NCI-H2081 treated with DMSO at 0.1 percent for 48 hours (cell line): ENCODE measurements at places on chromosomes 12 and 14.

GRCh38 chr14:104928391-104929133, 3.9 kb downstream of the PLD4 start:
- no peak for DNase-seq

DNA sequence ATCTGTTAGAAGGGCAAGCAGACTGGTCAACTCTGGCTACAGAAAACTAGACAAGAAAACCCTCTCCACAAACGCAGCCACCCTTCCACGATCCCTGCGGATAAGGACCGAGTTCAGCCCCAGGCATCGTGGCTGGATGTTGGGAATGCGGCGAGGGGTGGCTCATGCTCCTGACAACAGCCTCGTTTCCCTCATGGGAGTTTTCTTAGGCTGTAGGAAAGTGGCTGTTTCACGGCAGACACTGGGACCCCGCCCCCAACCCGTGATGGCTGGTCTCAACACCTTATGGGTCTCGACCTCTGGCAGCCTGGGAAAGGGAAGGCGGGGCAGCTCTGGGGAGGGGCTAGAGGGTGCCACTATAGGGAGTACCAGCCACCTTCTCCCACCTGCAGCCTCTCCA, 123.3 kb downstream of the RFLNA start:
- DNase-seq = no peak

- no peak for DNase-seq
Observed at GRCh38 chr12:41514021-41514777, 326.1 kb downstream of the PDZRN4 start.

DNA sequence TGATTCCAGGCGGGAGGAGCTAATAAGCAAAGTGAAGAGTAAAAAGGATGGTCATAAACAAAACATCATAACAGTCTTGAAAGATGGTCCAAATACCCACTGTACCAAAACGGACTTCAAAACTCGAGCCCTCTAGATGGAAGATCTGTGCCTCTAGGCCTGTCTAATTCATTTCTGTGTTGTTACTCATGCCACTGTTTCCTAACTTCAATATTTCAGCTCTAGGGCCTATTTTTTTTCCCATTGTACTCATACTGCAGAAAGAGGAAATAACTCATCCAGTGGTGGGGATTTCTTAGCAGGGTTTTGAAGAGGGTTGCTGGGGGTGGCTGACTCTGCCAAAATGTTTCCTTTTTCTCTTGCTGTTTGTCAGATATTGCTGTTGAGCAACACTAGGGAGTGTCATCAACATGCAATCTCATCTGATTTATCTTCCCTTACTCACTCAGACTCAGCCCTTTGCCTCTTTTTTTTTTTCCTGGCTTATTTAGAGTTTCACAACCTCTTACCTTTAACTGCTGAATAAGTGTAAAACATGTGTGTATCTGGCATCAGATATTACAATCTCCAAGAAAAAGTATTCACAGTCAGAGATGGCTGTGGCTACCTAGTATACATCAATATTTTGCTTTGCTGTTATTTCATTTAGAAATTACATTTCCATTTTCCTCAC, 189.6 kb downstream of the DUSP6 start:
- no peak for DNase-seq

- DNase-seq = no peak
Observed at GRCh38 chr12:29882846-29883245, 99.1 kb upstream of the TMTC1 start.

DNA sequence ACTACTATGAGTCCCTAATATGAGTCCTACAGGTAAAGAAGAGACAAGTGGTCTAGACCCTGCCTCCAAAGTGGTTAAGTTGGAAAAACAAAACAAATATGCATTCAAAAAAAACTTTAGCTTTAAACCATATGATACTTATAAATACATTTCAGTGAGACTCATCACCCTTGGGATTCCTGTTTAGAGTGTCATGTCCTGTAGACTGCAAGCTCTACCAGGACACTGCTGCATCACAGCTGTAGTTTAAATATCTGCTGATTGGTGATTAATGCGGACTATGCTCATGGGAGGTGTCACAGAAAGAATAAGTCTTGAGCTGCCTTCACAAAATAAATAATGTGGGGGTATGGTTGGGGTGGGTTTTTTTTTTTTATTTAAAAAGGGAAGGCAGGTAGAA, 8.8 kb upstream of the LGR5 start:
- DNase-seq = no peak

GRCh38 chr12:124457287-124458219, 109.9 kb downstream of the NCOR2 start:
- no peak for DNase-seq

- no peak for DNase-seq
Observed at GRCh38 chr12:132460571-132460970, 29.4 kb upstream of the FBRSL1 start.

DNA sequence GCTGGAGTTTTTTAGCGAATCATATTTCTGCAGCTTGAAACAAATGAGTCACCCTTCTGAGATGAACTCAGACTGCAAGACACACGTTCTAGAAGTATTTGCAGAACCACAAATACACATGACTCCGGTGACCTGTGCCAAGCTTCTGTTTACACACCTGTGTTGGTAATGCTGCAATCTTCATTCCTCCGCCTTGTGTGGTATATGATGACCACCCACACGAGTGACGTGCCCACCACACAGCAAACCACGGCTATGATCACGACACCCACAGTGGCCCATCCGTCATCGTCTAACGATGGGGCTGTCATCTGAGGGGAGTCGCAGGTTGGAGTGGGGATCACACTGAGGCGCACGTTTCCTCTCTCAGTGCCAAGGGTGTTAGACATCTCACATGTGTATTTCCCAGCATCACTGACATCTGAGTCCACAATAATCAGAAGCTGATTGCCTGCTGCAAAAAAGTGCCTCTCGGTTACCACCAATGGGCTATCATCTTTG, 43.0 kb downstream of the LRIG3 start:
- peak; percentile 51 for DNase-seq

GRCh38 chr14:68451696-68452373, 341.0 kb downstream of the ZFP36L1 start:
- no peak for DNase-seq

- DNase-seq = no peak
Observed at GRCh38 chr14:77599889-77600288, 16.5 kb downstream of the SPTLC2 start.

GRCh38 chr14:87041290-87042020, 951.5 kb downstream of the GALC start:
- DNase-seq = no peak

DNA sequence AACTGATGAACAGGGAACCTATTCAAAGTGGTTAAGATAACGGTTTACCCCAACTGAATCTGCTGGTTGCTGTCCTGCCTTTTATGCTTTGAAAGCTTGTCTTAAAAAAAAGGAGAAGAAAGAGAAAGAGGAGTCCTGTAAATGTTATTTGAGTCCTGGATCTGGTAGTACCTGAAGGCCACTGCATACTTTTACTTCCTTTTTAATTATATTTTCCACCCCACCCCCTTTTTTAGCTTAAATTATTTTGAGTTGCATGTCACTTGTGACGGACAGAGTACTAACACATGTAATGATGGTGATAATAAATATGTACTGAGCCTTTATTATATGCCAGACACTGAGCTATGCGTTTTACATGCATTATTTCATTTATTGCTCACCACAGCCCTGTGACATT, 2.5 kb upstream of the AMIGO2 start:
- no peak for DNase-seq

GRCh38 chr12:125376422-125376821, 311.2 kb downstream of the AACS start:
- DNase-seq = no peak

- no peak for DNase-seq
Observed at GRCh38 chr14:81797315-81797714, 263.7 kb upstream of the SEL1L start.

- DNase-seq = no peak
Observed at GRCh38 chr14:49997991-49998390, 105.1 kb downstream of the ARF6 start.

DNA sequence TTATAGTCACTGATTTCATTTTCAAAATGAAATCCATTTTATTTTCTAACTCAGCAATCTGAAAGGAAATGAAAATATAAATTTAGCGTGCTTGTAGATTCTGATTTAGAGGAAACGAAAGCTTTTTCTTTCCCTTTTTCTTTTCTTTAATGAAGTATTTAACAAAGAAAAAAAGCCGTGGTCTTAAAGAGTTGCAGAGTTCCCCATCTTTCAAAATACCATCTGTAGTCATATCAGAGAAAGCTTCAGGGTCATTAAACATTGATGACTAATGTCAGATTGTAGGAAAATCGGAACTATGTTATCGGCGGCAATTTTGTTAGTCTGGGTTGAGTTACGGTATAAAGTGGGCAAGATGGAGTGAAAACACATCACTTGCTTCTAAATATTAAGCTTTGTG, 32.3 kb downstream of the DRAM1 start:
- DNase-seq = no peak

DNA sequence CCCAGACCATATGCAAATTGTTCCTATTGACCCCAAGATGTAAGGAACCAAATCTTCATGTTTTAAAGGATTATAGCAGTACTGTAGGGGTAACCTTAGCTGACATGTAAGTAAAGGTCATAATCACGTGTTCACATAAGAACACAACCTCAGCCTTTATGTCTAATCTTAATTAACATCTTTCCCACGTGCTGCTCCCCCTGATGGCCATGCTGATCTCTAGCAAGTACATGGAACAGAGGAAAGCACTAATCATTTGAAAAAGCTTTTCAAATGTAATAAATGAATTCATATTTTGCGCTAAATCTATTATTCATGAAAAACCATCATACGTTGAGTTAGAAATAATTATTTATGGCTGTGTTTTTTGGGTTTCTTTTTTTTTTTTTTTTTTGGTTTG, 30.5 kb upstream of the ITPR2 start:
- no peak for DNase-seq

DNA sequence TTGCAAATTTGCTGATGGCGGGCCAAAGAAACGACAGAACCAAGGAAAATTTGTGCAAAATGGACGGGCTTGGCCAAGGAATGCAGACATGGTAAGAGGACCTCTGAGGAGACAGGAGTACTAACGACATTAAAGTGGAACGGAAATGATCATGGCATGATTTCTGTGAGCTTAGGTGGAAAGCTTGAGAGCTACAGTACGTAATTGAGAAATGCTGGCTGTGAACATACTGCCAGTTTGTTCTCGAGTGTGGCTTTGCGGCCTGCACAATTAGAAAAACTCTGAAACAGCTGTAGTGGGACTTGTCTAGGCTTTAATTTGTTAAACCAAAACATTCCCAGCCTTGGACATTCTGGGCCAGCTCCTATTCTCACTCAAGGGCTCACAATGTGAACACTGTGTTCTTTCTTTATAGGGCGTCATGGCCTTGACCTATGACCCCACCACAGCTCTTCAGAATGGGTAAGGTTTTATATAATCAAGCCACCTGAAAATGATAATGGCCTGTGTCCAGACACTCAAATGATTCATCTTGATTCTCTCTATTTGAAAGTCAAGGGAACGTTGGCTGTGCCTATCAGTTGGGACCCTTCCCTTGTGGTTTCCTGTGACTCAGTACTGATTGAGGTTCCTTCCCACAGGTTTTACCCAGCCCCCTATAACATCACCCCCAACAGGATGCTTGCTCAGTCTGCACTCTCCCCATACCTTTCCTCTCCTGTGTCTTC, 48.5 kb downstream of the BAZ2A start:
- no peak for DNase-seq

GRCh38 chr12:9235519-9235918, 27.3 kb upstream of the PZP start:
- DNase-seq = no peak

- DNase-seq = no peak
Observed at GRCh38 chr14:68231898-68232297, 412.3 kb downstream of the RAD51B start.

DNA sequence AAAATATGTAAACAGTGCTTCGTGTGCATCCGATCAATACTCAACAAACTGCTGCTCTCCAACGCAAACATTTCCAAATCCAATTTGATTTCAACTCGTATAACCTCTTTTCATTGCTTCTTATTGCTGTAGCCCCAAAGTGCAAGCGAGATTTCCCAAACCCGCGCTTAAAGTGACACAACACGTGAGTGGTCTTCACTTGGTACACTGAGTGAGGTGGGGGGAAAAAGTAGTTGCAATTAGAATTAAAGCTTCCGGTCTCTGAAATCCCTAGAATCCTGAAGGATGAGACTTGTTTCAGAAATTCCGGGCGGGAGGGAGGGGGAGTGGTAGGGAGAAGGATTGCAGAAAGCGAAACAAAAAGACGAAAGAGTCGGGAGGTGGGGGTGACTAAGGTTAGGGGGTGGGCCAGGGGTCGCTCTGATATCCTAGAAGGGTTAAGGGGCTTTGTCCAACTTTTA, 387.5 kb downstream of the BCAT1 start:
- no peak for DNase-seq

GRCh38 chr14:23492618-23493272, 23.2 kb downstream of the NGDN start:
- DNase-seq = no peak

GRCh38 chr12:105464406-105464805, 133.9 kb downstream of the C12orf75 start:
- no peak for DNase-seq

DNA sequence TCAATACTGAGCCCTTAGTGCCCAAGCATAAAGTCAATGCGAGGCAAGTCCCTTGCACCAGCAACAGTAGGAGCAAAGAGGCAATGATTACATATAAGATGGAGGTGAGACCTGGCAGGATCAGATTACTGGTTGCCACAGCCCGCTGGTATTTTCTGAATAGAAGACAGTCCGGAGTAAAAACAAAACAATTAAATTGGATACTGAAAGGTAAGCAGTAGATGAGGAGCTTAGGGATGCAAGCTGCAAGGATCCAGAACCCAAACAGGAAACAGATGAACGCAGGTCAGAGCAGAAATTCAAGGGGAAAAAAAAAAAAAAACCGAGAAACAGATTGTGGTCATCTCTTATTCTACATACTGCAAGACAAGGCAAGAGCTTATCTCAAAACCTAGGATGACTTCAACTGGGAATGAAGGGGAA, 119.6 kb downstream of the MED13L start:
- no peak for DNase-seq

DNA sequence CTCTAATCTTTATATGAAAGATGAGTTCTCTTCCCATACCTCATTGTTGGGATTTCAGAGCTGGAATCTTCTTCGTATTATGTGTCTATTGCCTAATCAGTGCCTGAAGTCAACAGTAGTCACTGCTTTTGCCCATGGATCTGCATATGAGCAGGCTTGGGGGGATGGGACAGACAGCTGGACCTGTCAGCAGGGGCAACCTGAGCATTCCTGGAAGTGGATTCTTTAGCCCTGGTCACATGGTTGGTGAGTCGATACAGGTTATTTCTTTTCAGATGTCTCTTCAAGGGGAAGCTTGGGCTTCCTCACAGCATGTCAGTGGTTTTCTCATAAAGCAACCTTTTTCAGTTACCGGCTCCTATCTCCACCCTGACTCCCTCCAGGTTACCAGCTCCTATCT, 97.3 kb upstream of the RBM19 start:
- no peak for DNase-seq
